ENCODE measurements at places on chromosomes 13 and 19.

DNA sequence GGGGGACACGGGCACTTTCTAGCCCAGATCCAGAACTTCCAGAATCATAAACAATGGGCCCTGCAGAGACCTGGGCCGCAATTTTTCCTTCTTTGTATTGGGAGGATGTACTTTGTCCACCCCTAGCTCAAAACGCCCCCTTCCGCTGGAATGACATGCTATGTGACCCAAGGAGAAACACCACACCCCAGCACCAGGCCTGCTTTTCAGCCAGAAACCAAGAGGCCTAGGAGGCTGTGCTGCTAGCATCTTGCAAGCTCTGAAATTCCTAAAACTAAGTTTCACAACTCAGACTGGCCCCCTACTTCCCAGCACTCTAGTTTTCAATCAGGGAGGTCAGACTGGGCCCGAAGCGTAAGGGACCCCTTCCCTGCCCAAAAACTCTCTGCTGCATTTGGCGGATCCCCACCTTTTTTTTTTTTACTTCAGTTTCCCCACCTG lies 538 bp downstream of the LSM4 start:
- DNase-seq: no peak

DNA sequence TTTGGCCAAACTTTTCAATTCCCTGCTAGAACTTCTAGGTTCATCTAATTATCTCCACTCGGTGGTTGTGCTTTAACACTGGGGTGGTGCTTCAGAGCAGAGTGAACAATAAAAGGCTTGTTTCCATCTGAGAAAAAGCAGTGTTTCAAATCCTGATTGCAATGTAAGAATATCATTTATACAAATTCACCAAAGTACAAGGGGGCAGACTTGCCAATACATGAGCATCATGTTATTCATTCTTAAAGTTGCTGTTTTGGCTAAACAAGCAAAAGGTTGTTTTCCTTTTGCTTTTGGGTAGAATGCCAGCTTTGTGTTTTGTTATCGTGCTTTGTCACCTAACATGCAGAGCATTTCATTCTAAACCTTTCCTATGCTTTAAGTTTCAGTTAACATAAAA lies 78.5 kb upstream of the UBAC2 start:
- DNase-seq: no peak

DNA sequence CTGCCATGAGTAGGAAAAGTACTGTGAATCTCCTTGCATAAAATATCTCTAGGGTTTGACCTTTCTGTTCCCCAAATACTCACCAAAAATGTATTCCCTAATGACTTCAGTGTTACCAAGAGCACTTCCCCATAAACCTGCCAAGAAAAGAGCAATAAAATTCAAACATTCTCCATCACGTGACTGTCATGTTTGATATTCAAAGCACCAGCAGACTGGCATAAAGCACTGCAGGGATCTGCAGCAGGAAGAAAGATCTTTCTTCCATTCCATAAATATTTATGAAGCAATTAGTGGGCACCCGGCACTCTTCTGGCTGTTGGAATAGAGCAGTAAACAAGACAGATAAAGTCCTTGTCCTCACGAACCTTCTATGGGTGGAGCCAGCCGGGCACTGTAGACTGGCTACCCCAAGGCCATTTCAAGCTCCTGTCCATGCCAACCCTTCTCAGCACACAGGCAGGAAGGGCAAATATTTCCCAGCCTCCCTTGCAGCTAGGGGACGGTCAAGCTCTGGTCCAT lies 20.3 kb downstream of the PLA2G4C start:
- no peak for DNase-seq

DNA sequence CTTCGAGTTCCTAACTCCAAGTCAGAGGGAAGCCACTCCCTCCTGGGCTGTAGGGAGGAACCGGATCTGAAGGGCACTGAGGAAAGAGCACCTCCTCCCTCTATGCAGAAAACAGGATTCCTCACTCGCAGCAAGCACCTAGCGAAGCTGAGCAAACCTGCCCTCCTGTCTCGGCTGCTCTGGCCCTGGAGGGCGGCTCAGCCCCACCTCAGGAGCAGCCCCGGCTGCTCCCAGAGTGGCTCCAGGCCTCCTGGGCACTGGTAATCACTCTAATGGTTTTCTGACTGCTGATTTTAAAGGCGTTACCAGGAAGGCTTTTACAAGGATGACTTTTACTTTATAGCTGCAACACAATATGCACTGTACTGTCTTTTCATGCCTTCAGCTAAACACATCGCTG lies 312.5 kb downstream of the TEX29 start:
- DNase-seq: no peak

- no peak for DNase-seq
Observed at GRCh38 chr13:113970810-113971470, 2.9 kb downstream of the C13orf46 start.

DNA sequence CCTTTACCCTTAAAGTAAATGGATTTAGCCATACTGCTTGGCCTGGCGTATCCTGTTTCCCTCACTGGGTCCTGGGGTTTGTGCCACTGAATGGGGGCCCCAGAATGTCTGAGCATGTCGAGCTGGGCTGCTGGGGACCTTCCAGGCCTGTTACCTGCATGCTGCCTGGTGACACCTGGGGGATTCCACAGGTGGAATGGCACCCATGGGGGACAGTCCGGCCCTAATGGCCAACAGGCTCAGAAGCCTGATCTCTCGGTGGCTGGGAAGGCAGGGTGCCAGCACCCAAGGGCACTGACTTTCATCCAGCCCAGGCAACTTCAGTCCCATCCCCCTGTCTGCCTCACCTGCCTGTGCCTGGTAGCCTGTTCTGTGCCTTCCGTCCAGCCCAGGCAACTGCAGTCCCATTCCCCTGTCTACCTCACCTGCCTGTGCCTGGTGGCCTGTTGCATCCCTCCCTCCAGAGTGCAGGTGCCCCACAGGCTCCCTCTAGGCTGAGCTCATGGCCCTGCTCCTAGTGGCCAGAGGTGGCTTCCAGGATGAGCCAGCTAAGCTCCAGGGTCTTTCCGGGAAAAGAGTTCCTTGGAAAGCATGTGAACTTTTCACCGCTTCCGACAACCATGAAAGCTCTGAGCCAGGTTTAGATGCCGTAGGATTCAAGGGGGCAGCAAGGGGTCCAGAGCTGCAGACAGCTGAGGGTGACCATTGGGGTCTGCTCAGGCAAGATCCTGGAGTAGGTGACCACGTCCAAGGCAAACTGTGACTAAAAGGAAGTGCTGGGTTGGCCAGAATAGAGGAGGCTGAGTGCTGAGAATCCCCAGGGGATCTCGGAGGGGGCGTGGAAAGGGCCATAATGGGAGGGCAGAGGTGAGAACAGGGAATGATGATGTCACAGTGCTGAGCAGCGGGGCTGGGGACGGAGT lies 30.3 kb upstream of the ZNF492 start:
- DNase-seq: no peak

- no peak for DNase-seq
Observed at GRCh38 chr19:2719232-2719735, 1.9 kb downstream of the DIRAS1 start.

DNA sequence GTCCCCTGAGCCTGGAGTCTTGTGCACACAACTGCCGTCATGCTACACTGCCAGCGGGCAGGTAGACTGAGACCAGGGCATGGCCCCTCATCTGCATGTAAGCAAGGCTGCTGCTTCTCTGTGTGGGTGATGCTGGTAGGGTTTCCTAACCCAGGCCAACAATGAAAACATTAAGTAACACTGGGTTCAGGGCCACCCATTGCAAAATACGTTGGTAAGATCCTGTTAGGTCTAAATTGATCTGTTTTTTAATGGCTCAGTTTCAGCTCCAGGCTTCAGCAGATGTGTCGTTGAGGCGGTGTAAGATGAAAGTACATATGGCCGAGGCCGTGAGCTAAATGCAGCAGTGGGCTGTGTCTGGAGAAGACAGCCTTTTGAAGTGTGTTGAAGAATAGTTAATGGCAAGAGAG lies 383.4 kb downstream of the IRS2 start:
- DNase-seq: no peak

DNA sequence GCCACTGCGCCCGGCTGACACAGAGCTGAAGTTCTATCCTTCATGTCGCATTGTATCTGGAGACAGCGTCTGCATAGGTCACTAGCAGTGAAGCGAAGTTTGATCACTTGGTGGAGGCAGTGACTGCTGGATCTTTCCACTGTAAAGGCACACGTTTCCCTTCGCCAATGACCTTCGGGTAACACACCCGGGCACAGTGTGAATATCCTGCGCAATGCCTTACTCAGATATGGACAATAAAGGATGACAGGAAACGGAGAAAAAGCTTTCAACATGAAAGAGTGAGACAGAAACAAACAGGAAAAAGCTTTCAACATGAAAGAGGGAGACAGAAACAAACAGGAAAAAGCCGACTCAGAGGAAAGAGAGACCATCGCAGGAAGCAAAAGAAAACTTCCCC lies 17.1 kb downstream of the ARL11 start:
- no peak for DNase-seq

- no peak for DNase-seq
Observed at GRCh38 chr19:45177817-45178261, at the start of gene TRAPPC6A. Gene TRAPPC6A, minus strand, starts transcription at chr19:45178237. Its CDS starts 19 bp downstream, at chr19:45178218.

- DNase-seq: no peak
Observed at GRCh38 chr19:16587833-16588823, 15.9 kb upstream of the SLC35E1 start.

GRCh38 chr13:26325876-26326275 lies 71.9 kb downstream of the CDK8 start:
- DNase-seq: no peak

DNA sequence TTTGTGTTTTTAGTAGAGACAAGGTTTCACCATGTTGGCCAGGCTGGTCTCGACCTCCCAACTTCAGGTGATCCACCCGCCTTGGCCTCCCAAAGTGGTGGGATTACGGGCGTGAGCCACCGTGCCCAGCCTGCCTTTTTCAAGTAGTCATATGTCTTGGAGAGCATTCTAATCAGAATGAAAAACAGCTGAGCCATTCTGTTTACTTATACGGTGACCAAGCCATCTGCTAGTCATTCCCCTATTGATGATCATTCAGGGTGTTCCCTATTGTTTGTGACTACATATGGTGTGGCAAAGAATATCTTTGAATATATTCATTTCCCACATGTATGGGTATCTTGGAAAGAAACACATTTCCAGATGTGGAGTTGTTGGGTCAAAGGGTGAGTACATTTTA lies 17.2 kb downstream of the BLOC1S3 start:
- DNase-seq: no peak

- no peak for DNase-seq
Observed at GRCh38 chr13:46947425-46948191, 50.8 kb upstream of the HTR2A start.

GRCh38 chr13:25827831-25828465 lies 223.9 kb downstream of the SHISA2 start:
- no peak for DNase-seq

GRCh38 chr13:73850104-73850873 lies 283.9 kb downstream of the KLF12 start:
- DNase-seq: no peak

GRCh38 chr19:34348899-34349487 lies 16.0 kb upstream of the GPI start:
- peak; percentile 30 for DNase-seq

DNA sequence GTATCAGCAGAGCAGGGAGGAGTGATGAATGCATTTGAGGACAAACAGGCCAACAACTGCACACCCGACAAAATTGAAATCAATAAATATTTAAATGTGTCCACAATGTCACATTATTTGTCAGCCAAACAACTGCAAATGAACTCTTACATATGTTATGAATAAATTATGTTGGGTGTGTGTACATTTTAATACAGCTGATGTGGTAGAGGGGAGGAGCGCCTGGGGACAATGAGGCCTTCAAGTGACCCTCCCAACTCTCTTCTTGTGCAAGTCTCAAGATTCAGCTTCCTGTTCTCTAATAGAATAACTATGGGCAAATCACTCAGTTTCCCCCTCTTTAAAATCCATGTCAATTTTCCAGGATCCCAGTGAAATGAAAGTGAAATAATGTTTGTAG lies 303.2 kb downstream of the TSHZ3 start:
- DNase-seq: no peak

DNA sequence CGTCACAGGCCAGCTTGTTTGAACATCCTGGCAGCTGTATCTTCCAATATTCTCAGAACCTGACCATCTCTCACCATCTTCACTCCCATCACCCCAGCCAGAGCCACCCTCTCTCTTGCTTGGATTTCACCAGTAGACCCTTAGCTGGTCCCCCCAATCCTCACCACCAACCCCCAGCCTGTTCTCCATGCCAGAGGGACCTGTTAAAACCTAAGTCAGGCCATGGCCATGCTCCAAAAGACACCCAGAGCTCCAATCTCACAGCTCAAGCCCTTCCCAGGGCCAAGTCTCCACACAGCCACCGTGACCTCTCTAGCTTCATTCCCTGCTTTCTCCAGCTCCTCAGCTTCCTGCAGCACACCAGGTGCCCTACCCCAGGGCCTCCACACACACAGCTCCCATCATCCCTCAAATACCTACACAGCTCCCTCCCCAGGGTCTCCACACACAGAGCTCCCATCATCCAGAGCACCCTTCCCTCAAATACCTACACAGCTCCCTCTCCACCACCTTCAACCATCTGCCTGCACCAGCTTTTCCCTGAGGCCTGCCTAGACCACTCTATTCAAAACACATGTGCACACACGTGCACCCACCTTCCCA lies 13.8 kb downstream of the EPS8L1 start:
- DNase-seq: no peak

- no peak for DNase-seq
Observed at GRCh38 chr13:28494504-28494777, 487 bp downstream of the FLT1 start.

DNA sequence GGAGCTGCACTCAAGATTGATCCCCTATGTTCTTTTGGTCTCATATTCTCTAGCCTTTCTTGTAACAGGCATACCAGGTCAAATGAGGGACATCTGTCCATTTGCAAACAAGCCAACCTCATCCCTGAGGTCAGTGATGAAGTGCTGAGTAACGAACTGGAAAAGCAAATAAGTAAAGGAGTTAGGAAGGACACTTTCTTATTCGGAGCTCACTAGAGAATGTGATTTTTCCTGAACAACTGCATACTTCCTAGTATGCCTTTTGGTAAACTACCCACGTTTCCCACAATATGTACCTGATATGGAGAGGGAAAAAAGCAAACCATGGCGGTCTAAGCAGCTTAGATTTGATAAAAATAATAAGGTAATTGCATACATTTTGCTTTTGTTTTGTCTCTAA lies 91.0 kb upstream of the MYCBP2 start:
- no peak for DNase-seq

DNA sequence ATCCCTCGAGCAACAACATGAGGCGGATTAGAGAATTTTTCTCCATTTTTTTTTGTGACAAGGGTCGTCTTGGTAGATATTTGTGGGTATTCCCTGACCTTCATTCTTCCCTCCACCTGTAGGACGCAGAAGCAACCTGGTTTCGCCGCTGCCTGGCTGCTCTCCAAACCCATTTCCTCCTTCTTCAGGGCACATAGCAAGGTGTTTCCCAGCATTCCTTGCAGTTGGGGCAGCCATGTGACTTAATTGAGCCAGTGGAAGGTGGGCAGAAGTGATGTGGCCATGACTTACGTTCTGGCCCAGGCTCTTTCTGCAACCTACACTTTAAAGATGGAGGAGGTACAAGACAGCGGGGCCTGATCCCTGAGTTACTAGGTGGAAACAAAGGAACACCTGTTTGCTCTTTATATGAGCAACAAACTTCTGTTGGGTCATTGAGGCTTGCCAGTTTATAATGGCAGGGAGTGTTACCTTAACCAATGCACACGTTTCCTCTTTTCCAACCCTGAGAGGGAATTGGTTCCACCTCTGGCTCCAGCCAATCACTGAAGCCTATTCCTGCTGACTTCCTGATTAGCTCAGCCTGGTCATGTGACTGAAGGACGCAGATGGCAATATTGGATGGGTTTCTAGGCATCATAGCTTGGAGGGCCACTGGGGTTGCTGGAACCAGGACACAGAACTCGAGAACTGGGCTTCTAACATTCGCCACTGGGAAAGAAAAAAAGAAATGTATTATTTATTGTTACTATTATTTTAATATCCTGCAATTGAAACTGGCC lies 30.8 kb upstream of the ZNRF4 start:
- no peak for DNase-seq

Data from cerebellar nuclear complex (tissue), 1 donor.